ENCODE measurements at places on chromosomes 11 and 22. TPM values are rescaled to one million over a fixed set of nuclear protein-coding genes. Genes with fewer than 3 reads are reported as not detected.

DNA sequence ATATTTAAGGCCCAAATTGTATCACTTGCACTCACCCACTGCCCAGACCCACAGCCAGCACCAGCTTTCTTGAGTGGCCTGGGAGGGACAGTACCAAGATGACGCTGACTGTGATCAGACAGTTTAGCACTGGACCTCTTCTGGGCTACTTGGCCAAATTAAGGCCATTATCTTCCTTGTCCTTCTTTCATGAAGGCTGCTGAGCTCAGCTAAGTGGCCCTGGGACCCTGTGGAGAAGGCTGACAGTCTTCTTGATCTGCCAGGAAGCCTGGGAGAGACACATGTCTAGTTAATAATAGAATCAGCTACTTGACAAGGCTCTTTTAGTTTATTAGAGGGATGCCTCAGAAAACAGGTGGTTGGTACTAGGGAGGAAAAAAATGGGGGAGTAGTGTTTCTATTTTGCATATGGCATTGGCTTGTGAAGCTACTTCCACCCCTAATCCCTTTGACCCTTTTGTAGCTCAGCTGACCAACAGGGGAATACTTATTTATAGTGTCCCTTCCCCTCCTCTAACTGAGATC lies 127.9 kb upstream of the NTM start:
- DNase-seq: no peak

The HBG2 gene
- 1,774 TPM for polyA plus RNA-seq

- no peak for DNase-seq
Observed at GRCh38 chr22:35202376-35202775, 54.9 kb upstream of the HMGXB4 start.

DNA sequence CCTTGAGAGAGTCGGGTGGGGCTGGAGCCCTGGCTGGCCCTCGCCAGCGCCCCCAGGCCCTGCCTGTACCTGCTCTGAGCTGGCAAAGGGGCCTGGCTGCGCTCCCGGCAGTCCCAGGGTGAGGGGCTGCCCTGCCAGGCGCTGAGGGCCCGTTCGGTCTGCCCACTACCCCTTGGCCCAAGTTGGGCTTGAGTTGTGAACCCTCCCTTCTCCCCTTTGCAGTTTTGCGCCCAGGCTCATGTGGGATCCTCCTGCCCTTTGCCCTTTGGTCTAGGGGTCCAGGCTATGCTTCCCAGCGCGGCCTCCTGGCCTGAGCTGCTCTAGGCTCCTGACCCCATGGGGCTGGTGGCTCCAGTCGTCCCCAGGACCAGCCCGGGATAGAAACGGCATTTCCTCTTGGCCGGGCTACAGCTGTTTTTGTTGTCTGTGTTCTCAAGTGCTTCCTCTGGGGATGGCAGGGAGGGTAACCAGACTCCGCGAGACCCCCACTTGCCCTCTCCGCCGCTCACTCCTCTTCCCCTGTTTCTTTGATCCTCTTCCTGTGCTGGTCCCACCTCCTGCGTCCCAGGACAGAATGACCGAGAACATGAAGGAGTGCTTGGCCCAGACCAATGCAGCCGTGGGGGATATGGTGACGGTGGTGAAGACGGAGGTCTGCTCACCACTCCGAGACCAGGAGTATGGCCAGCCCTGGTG lies 34.9 kb downstream of the PRDM11 start:
- no peak for DNase-seq

DNA sequence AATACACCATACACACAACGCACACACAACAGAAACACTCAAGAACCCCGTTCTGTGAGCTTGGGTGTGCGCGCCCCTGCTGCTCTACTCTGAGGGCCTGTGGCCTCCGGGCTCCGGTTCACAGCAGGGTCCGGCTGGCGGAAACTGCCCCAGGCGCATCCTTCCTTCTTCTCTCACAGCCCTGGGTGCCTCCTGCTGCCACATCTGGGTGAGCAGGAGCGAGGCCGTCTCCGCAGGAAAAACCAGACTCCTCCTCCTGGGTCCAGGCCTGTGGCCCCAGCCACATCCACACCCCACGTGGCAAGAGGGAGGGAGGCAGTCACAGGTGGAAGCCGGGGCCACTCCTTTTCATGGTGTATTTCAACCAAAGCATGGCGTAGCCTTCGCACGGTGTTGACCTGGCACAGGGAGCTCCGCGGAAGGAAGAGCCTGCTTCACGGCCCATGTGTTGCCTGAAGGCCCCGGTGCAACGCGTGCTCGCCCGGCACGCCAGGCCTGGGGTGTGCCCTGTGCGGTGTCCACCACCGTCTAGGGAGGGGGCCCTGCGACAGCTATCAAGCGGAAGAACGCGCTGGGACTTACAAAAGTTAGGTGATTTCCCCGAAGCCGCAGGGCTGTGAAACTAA lies 1502.7 kb downstream of the TBC1D22A start:
- no peak for DNase-seq

DNA sequence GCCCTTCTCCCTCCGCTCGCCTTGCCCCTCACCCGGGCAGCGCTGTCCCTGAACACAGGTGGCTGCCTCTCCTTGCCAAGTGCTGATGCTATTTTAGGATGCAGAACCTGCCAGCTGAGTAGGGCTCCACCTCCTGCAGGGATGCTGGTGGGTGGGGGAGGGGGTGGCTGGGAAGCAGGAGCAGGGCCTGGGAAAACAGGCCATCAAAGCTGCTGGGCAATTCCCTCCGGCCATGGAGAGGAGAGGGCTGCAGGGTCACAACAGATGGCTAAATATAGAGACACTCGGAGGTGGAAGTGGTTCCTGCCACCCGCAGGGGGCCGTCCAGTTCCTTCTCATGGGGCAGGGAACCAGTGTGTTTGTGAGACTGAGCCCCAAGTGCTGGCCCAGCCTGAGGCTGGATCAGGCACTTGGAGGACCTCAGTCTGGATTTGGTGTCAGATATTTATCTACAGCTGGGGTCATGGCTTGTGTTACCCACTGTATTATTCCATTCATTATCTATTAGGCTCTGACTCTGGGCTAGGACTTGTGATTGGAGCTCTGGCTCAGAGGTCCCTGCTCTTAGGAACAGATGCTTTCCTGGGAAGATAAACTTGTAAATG lies 59.6 kb downstream of the LRRC32 start:
- DNase-seq: no peak

The SLC6A5 gene
- polyA plus RNA-seq: not detected

DNA sequence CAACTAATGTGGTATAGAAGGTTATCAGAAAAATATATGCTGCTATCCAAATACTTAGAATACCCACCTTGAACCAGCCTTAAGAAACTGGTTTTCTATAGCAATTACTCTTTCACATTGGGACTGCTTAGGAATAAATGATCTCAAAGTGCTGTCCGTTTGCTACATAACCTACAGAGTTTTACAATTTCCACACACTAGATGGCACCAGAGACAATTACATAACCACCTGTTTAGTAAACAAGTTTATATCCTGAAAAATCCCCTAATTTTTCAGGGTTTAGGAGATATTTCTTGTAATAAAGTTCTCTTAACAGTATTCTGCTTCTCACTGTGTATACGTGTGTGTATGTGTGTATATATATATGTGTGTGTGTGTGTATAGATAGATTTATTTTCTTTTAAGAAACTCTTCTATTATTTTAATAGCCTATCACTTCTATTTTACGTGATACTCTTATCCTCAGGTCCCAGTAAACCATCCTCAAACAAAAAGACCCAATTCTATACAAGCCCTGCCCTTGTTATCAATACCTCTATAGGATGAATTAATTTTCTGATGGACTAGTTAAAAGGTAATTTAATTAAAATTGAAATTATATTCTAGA lies 6.7 kb upstream of the OR5I1 start:
- DNase-seq: peak; percentile 11

DNA sequence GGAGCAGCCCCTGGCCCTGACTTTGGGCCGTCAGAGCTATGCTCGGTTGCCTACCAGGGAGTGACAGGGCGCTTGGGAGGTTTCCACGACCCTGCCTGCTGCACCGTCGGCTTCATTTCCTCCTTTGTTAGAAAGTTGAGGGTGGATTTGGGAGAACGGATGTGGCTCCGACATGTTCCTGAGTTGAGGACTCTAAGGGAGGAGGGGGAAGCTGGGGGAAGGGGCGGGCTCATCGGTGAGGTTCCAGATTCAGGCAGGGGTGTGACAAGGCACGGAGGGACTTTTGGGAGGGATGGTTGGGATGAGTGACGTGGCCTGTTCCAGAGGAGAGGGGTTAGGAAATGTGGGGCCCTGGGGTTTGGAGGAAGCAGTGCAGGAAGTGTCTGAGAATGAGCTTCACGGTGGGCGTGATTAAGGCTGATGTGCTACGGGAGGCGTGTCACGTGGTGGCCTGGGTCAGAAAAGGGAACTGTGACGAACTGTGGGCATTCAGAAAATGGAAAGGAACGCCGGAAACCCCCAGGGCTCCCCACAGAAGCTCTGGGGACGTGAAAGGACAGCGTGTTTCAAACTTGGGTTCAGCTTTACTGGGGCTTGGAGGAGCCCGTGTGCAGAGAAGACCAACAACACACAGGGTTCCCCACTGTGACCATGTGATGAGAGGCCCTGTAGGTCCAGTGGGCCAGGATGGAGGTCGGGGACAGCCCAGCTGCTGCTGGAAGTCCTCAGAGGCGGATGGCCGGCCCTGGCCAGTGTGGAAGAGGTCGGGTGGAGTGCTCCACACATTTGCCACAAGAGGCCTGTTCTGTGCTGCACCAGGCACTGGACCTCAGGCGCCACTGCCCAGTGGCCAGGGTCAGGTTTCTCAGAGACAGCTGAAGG lies 2.8 kb downstream of the PARVB start:
- DNase-seq: no peak

DNA sequence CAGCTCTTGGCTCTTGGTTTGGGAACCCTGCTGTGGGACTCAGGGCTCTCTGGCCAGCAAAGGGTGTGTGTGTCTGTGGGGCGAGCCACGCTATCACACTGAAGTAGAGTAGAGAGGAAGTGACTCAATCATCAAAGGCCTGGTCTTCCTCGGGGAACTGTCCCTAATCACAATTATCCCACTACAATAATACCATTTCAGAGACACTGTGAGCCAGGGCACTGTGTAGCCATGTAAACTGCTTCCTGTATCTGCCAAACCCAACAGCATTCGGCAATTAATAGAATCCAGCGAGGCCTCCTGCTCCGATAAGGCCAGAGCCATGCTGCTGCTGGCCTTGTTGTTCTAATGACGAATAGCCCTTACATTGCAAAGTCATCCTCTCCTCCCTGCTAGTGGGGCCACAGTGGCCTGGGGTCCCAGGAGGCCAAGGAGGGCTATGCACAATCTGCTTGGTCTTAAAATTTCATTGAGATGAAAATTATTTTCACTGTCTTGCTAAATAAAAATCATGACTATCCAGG lies 49.8 kb upstream of the LMO2 start:
- no peak for DNase-seq

GRCh38 chr22:31776231-31776630 lies 22.4 kb downstream of the DEPDC5 start:
- no peak for DNase-seq

- DNase-seq: no peak
Observed at GRCh38 chr11:62999156-62999555, 14.4 kb upstream of the SLC22A6 start.

DNA sequence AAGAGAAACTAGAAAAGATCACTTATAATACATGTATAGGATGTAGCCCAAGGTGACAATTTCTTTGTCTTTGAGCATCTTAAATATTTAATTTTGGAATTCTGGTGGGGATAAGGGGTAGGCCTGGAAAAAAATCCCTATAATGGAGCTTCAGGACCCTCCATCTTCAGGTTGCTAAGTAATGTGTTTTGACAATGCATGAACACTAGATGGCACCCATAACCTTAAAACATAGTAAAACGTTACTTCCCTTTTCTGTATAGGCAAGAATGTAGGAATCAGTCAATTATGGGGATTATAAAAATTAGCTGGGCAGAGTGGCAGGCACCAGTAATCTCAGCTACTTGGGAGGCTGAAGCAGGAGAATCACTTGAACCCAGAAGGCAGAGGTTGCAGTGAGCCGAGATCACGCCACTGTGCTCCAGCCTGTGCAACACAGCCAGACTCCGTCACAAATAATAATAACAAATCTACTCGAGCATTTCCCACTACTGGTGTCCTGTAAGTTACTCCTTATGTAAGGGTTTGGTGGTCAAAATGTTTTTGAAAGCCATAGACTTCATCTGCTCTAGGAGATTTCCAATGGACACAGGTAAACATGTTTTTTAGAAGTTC lies 541.9 kb upstream of the CCDC90B start:
- DNase-seq: peak; percentile 19

GRCh38 chr11:36156161-36156816 lies 132.9 kb downstream of the COMMD9 start:
- no peak for DNase-seq

The TRIM49 gene
- polyA plus RNA-seq: not detected

GRCh38 chr11:68273026-68273738 lies 1.4 kb upstream of the C11orf24 start:
- DNase-seq: no peak

The MOGAT2 gene
- polyA plus RNA-seq: not detected

The MMP27 gene
- not detected for polyA plus RNA-seq

DNA sequence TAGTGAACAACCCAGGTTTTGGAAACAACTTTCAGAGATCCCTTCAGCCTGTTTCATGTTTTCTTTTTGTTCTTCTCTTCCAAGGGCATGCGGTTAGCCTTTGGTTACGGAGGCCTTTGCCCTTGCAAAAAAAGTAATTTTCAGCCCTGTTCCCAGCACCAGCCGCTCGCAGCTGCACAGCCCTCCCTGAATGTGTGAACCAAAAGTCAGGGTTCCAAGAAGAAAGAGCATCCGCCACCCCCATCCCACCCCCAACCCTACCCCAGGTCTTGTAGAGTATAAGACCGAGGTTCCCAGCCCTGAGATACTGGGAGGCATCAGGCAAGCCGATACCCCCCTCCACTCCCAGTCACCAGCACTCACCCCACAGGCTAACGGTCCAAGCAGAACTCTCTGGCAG lies 56.4 kb downstream of the IGLL1 start:
- no peak for DNase-seq

DNA sequence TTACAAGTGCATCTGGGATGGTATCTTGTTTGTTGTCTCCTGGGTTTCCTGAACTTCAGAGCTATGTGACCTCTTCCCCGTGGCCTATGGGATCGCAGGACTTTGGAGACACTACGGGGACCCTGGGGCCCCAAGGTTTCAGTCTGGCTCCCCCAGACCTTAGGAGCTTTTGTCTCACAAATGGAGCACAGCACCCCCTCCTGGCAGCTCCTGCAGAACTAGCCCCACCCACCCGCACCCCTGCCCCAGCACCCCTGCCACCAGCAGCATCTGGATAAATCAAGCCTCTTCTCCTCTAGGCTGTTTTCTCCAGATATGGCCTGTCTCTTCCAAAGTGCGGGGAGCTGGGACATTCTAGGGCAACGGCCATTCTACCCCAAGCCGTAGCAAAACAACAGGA lies 10.4 kb downstream of the RCOR2 start:
- DNase-seq: no peak

GRCh38 chr11:17001806-17002205 lies 12.4 kb downstream of the PLEKHA7 start:
- DNase-seq: no peak
